ENCODE measurements at places on chromosomes 7 and 10.

DNA sequence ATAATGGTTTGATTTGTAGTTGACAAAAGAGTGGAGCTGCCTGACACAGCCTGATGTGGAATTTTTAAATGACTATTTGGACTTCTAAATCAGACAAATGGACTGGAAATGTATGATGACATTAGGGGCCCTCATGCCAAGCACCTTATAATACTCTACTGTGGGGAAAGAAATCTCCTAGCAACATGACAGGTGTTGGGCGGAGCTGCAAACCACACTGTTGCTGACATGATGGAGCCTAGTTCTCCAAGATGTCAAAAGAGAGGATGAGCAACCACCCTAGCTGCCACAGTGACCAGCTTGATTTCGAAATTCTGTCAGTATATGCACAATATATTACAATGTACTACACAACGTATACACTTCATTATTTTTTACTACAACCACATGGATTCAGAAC is 65.8 kb downstream of the RHOBTB1 start:
- peak; percentile 28 for DNase-seq

DNA sequence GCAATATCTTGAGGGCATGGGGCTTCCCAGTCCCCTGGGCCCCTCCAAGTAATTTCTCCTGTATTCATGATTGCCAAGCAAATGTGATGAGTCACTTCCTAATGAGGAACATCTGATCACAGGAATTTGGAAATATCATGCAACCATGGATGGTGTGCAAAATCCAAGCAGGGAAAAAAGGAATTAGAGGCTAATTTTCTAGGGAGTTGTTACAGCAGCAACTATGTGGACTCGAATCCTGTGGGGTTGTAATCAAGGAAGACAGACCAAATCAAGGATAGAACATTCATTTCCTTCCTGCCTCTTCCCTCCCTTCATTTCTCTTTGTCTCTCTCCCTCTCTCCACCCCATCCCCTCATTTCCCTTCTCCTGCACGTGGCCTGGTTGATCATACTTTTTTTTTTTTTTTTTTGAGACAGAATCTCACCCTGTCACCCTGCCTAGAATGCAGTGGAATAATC is 23.9 kb upstream of the AGFG2 start:
- DNase-seq: peak; percentile 73

- no peak for DNase-seq
Measured at GRCh38 chr10:3201796-3202195, 29.2 kb upstream of the PITRM1 start.

GRCh38 chr7:124422081-124422480 is 343.5 kb downstream of the GPR37 start:
- no peak for DNase-seq

- no peak for DNase-seq
Measured at GRCh38 chr7:85802211-85802610, 615.4 kb upstream of the SEMA3D start.

Measured in MCF 10A (cell line).